HEK293T (cell line): ENCODE measurements at places on chromosomes 12 and 14.
A peak's percentile ranks its signal among the peaks of the same experiment; 100 is the strongest.

DNA sequence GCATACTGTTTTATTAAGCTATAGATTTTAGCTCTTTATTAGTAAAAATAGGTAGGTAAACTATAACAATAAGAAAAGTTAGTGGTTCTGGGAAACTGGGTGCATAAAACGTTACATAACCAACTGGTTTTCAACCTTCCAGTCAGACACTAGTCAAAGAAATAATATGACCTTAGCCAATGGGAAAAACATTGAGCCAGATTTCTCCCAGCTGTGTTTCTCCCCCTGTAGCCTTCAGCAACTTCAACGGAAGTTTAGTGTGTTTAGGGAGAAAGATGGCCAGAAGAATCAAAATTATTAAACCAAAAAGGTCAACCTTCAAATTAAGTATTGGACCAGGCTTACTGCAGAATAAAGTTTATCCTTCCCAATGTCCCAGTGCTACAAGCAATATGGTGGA is 283.5 kb upstream of the DIO2 start:
- no peak for DNase-seq

DNA sequence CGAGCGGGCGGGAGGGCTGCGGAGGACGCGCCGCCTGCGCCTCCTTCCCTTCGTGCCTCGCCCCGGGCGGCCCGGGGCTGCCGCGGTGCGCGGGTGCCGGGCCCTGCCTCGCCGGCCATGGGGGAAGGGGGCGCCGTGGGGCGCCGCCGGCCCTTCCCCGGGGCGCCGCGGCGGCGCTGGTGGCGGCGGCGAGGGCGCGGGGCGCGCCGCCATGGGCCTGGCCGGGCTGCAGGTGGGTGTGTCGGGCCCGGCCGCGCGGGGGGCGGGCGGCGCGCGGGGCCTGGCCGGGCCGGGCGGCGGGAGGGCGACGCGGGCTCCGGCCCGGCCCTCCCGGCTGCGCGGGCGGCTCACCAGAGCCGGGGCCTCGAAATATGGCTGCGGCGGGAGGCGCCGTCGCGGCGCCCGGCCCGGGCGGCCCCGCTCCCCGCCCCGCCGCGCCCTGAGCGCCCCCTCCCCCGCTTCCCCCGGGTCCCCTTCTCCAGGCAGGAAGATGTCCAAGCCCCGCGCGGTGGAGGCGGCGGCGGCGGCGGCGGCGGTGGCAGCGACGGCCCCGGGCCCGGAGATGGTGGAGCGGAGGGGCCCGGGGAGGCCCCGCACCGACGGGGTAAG is 5.1 kb downstream of the KMT5A start:
- peak; percentile 30 for DNase-seq

DNA sequence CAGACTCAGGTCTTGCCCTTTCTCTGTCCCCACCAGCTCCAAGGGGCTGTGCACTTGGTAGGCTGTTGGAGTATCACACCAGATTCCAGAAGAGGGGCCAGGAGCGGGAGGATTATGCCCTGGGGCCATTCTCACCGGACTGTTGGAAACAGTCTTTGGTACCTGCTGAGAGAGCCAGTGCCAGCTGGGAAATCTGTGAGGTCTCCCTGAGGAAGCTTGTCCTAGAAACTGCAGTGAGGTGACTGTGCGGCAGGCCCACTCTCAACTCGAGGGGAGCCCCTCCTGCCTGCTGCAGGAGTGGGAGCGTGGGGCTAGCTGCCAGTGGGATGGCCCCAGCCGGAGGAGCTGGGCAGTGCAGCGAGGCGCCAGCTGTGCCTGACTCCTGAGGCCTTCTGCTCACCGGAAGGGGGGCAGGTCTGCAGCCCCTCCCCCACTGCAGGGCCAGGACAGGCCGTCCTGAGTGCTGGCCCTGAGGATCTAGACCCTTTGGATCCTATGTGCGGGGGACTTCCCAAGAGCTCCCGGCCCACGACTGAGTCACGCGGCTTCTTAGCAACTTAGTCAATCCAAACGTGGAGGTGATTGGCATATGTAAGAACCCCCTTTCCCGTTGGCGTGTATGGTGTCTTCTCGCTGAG is 295.2 kb downstream of the CACNA1C start:
- DNase-seq: no peak

DNA sequence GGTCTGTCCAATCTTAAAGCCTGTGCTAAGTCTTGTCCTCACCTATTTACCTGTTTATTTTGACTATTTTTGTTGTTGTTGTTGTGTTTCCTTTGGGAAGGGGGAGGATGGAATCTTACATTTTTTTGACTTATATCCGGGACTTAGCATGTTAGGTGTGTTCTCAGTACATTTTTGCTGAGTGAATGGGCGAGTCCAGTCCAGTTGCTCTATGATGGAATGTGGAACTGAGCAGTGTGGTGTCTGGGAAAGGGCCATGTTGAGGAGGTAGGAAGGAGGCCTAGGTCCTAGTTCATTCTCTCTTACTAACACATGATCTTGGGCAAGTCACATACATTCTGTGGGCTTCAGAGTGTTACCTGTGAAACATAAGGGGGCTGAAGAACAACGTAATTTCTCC is 80.9 kb upstream of the SLC38A2 start:
- no peak for DNase-seq

DNA sequence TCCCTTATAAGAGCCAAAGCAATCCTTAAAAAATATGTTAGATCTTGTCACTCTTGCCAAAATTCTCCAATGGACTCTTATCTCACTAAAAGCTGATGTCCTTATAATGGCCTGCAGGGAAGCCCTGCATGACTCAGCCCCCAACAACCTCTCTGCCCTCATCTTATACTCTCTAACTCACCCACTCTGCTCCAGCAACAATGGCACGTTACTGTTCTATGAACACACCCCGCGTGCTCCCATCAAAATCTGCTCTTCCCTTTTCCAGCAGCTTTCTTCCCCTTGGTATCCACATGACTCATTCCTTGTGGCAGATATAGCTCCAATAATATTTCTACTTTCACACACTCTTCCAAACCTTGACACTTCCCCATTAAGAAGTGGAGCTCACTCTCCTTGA is 108.1 kb downstream of the DENND5B start:
- no peak for DNase-seq

GRCh38 chr14:61483476-61483875 is 162.1 kb downstream of the PRKCH start:
- no peak for DNase-seq

DNA sequence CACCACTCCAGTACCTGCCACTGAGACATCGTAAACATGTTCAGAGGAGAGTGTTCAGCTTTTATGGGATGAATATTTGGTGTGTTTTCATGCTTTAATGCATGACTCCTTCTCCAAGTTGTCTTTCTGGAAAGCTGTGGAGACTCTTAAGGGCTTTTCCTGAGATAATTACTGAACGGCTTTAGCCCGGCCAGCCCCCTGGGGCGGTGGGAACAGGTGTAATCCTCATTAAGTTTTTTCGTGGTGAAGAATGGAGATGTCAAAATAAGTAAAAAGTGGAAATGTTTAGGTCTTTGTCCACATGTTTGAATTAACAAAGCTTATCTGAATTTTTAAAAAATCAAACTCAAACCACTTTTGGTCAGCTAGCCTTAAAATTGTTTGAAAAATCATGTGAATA is 1.5 kb downstream of the SYNE2 start:
- DNase-seq: no peak

DNA sequence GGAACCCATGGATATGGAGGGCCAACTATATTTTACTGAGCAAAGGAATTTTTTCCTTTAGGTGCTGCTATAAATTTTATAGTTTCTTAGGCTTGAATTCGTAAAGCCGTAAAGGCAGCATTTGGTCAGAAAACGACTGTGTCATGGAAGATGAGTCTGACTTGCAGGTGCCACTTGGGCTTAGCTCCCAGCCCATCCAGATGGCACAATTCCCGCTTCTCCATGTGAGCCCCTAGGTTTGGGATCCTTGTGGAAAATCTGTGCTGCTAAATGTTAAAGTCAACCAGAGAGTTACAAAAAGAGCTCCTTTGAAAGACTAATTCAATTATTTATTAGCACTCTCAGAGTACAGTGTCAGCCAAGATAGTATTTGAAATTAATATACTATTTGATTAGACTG is 120.1 kb upstream of the NPAS3 start:
- DNase-seq: no peak

- no peak for DNase-seq
Observed at GRCh38 chr12:109222496-109222895, 86.6 kb downstream of the FOXN4 start.

- DNase-seq: no peak
Observed at GRCh38 chr12:93403988-93404803, 26.5 kb downstream of the NUDT4 start.

- no peak for DNase-seq
Observed at GRCh38 chr12:80196419-80196818, 97.1 kb downstream of the OTOGL start.

DNA sequence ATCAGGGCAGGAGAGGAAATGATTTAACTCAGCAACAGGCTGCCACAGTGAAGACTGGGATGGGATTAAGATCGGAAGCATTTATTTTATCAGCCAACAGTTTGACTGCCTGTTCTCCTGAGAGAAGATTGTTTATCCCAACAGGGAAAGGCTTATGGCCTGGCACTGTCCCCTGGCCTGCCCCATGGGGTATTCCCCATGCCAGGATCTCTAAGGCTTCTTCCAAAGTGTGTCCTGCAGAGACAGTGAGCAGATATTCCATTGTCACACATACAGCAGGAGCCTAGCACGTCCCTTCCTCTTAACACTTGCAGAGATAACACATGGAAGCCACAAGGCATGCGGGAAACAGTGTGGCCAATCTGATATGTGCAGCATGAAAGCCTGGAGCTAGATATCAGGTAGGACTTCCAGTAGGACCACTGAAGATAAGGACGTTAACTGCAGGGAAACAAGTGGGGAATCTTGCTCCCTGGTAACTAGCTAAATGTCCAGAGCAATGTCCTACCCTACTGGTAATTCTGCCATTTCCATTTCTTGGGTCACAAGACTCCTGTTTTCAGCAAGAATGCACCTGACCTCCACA is 48.2 kb downstream of the IQSEC3 start:
- DNase-seq: no peak

GRCh38 chr12:76462668-76463224 is 96.8 kb downstream of the OSBPL8 start:
- no peak for DNase-seq

DNA sequence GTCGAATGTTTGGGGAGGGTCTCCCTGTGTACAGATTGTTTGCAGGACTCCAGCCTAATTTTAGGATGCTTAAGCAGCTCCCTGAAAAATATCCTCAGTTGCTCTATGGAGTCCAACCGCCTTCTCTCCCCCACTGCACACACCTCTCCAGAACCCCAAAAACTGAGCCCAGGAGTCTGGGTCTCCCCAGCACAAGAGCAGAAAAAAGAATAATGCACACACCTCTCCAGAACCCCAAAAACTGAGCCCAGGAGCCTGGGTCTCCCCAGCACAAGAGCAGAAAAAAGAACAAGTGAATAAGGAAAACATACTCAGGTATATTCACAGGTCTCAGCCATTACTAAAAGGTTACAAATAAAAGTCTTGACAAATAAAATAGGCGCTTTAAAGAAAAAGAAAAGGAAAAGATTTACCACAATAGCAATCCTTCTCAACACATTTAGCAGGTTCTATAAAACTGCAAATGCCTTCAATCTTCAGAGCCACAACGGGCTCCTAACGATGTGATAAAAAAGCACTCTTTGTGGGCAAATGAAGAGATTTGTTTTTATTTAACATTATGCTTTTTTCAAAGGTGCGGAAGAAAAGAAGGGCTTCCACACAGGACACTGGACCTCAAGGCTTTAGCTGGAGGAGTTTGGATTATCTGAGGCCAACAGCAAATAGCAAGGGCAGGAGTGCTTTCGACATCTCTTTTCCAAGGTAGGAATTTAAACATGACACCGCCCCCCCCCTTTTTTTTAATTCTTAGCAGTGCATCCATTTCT is 8.2 kb downstream of the BCL11B start:
- DNase-seq: no peak

DNA sequence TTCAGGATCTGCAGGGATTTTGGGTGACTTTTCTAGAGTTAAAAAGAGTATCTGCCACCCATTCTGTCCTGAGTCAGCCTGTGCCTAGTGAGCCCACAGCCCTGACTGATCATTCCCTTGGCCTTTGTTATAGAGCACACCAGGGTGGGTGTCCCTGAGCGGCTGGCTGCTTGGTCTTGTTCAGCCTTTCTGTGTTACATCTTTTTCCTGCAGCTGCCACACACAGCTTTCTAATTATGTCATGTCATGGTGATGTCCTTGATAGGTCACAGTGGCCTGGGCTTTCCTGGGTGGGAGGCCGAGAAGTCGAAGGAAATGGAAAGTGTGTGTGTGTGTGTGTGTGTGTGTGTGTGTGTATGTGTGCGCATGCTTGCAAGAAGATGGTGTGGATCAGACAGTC is 293.2 kb upstream of the CRY1 start:
- DNase-seq: no peak

DNA sequence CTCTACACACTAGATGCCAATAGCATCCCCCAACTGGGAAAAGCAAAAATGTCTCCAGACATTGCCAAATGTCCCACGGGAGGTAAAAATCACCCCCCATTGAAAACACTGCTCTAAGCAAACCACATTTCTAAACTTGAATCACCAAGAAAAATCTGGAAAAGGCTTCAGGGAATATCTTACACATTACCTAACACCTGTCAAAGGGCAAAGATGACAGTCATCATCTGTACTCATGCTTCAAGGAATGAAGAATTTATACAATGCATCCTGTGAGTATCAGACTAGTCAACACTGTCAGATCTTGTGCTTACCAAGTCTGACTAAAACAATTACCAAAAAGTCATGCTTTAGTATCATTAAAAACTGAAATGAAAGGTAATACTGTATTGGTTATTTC is 161.6 kb upstream of the SOX5 start:
- no peak for DNase-seq

DNA sequence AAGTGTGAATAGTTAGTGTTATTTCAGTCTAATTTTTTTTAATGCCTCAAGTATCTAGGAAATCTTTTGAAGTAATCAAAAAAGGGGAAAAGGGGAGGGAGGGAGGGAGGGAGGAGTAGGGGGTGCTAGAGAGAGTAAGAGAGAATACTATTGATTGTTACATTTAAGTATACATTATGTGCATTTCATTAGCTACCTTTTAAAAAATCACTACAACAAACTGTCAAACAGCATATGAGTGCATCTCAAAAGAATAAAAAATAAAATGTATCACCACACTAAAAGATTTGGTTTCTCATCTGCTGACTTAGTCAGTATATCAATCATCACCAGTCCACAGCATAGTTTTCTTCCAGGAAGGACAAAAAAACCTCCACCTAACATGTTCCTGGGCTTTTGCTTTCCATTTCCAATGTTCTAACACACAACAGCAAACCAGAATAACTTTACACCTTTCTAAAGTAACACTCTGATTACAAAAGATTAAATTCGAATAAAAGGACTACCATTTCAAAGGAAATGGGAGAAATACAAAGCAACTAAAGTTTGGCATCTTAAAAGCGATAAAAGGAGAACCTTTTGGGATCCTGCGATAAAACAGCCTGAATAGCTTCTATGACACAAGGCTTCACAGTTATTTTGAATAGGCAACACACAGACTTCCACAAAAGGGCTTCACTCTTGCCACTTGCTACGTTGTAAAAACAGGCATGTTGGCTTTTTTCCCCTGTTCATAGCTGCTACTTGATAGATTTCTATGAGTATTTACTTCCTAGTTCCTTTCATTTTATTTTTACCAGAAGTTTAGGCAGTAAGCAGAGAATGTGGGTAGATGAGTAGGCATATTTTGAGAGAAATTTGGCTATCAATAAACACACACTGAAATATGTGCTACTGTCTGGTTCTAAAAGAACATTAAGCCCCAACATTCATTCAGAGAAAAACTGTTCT is 160.9 kb downstream of the EPS8 start:
- no peak for DNase-seq

GRCh38 chr12:31477687-31478086 is 113.2 kb downstream of the DENND5B start:
- DNase-seq: no peak
